ENCODE measurements at places on chromosomes 11 and 22.

DNA sequence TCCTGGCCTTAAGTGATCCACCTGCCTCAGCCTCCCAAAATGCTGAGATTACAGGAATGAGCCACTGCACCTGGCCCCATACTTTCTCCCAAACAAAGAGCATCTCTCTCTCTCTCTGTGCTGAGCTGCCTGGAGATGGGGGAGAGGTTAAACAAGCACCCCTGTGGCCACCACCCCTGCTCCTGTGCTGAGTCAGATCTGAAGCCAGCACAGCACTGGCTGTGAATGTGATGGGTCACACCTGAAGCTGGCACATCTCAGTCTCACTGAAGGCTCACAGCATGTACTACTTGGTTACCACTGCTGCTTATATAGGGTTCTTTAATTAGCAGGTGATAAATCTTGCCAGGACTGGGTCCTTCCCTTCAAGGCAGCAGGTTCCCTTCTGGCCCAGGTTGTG is 10.8 kb upstream of the WEE1 start:
- DNase-seq: no peak

- no peak for DNase-seq
These were observed 226.8 kb downstream of the BLID start for GRCh38 chr11:121889186-121889585.

DNA sequence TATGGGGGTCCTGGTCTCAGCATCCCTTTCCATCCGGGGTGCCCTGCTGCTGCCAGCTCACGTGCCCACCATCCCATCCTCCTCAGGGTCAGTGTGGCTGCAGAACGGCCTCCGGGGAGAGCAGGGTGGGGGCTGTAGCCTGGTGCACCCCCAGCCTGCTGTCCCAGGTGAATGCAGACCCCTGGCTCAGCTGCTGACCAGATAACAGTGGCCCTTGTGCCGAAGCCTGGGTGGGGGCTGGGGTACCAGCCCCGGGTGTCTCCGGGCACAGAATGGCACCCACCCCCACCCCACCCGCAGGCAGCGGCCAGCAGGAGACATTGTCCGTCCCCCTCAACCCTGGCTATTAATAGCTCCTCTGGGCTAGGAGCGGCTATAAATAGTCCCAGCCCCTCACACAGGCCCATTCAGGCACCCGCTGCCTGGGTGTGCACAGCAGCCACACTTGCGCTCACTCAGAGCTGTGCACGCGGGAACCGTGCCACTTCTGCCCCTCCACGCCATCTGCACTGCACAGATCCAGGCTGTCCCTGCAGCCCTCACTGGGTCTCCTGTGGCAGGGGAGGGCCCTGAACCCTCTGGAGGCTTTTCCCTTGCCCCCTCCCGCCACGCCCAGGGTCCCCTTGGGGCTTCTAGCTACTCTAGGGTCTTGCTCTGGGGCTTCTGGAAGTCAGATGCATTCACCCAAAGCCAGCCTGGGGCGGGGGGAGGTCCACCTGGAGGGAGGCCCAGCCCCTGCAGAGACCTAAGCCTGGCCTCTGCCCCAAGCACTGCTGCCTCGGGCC is 18.7 kb downstream of the CRELD2 start:
- no peak for DNase-seq

GRCh38 chr22:44519886-44520285 is 21.9 kb upstream of the RTL6 start:
- DNase-seq: no peak

- DNase-seq: no peak
These were observed 181.4 kb downstream of the DBX1 start for GRCh38 chr11:19978668-19979518.

- DNase-seq: no peak
These were observed 30.4 kb downstream of the SEZ6L start for GRCh38 chr22:26199665-26200064.

Data from CD4-positive, alpha-beta T cell treated with Interleukin-4 for 1 hour (primary cell).